Epithelial cell of umbilical artery (primary cell): ENCODE measurements at places on chromosomes 16 and 17. TPM values are rescaled to one million over a fixed set of nuclear protein-coding genes. Genes with fewer than 3 reads are reported as not detected.

The TEKT1 gene
- not detected in 2 replicates for total RNA-seq

The AOC3 gene
- under 0.01 and 0.15 TPM in 2 replicates for total RNA-seq

The CLEC3A gene
- not detected in 2 replicates for total RNA-seq

The RNF222 gene
- total RNA-seq, result not detected in 2 replicates

The KRTAP9-2 gene
- not detected in 2 replicates for total RNA-seq

The IRX5 gene
- under 0.01 TPM in 1 of 2 replicates, not detected in the other for total RNA-seq

The TPSG1 gene
- total RNA-seq, result not detected in 2 replicates

The CCL4L2 gene
- not detected in 2 replicates for total RNA-seq

The HYDIN gene
- not detected in 2 replicates for total RNA-seq

The COPZ2 gene
- total RNA-seq, result 9.3 and 11.7 TPM in 2 replicates
